ENCODE measurements at places on chromosomes 12 and 14.

GRCh38 chr12:18158774-18159557 lies 69.0 kb upstream of the RERGL start:
- peak; percentile 12 for DNase-seq

GRCh38 chr12:4011597-4011996 lies 138.4 kb upstream of the PARP11 start:
- no peak for DNase-seq

DNA sequence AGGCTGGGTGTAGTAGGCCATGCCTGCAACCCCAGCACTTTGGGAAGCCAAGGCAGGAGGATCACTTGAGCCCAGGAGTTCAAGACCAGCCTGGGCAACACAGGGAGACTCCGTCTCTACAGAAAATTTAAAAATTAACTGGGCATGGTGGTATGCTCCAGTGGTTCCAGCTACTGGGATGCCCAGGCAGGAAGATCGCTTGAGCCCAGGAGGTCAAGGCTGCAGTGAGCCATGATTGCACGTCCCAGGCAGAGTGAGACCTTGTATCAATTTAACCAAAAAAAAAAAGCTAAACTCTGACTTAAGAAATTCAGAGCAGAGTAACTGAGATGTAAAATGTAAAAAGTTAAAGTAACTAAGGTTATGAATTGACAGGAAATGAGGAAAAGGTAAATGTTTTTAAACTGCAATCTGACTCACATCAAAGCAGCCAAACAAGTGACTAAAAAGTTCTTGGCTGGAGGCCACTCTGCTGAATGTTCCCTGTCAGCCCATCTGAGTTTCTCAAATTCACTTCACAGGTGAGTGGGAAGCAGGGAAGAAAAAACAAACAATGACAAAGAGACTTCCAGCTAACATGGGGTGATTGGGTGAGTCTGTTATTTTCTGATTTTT lies 21.3 kb downstream of the PRKD1 start:
- no peak for DNase-seq

- no peak for DNase-seq
Measured at GRCh38 chr12:111197376-111197944, 171.4 kb downstream of the PHETA1 start.

DNA sequence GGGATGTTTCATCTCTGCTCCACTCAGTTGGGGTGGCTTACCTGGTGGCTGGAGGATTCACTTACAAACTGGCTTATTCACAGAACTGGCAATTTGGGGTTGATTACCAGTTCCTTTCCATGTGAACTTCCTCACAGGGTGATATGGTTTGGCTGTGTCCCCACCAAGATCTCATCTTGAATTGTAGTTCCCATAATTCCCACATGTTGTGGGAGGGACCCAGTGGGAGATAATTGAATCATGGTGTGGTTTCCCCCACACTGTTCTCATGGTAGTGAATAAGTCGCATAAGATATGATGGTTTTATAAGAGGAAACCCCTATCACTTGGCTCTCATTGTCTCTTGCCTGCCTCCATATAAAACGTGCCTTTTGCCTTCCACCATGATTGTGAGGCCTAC lies 26.9 kb upstream of the IGF1 start:
- DNase-seq, result no peak

- DNase-seq, result no peak
Measured at GRCh38 chr14:99763527-99764221, 29.5 kb upstream of the EML1 start.

- no peak for DNase-seq
Measured at GRCh38 chr12:69901221-69901905, 76.3 kb downstream of the MYRFL start.

- DNase-seq, result no peak
Measured at GRCh38 chr12:132308853-132309595, 20.4 kb downstream of the GALNT9 start.

DNA sequence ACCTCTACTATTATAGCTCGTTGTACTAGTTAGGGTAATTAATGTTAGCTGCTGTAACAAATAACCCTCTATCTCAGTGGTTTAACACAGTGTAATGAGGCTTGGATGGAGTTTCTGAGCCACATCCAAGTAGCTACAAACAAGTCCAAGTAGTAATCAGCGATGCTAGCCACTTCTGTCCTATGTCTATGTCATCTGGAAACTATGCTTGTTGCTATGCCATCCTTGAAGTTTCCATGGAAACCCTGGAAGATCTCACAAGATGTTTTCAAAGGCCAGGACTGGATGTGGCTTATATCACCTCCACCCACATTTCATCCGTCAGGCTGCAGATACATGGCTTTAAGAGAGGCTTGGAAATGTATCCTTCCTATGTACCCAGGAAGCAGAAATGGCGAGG lies 422.1 kb downstream of the AACS start:
- no peak for DNase-seq

DNA sequence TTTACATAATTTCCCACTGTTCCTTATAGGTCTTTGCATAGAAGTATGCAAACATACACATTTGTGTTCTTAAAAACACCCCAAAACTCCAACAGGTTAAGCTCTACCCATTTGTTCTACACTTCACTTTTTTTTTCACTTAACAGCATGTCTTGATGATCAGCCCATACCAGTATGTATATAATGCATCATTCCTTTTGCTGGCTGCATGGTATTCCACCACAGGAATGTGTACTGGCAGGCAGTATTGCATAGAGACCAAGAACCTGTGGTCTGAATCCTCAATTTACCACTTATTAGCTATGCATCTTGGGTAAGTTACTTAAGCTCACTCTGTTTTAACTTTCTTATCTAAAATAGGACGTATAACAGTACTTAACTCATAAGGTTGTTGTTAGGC lies 65.5 kb downstream of the SAMD4A start:
- DNase-seq, result no peak

GRCh38 chr12:55637467-55637866 lies 775 bp downstream of the OR10P1 start:
- no peak for DNase-seq

GRCh38 chr12:55244309-55244708 lies at the start of gene OR6C74:
Gene OR6C74 (plus strand): TSS chr12:55244609. CDS start chr12:55247288, 2,679 bp downstream.
- no peak for DNase-seq

DNA sequence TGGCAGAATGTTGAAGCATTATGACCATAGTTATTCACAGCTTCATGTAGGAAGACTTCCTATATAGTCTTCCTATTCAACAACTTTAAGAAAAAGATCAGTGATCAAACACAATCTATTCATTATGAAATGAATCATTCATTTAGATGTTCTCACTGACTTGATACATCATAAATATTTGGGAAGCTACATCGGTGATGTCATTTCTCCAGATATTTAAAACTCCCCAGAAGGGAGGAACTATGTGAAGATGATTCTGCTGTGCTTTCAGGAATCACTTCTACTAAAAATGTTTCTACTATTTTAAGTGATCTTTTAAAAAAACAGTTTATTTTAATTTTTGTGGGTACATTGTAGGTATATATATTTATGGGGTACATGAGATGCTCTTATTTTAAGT lies 316.4 kb downstream of the BCAT1 start:
- no peak for DNase-seq

- no peak for DNase-seq
Measured at GRCh38 chr14:42683707-42684106, 1077.0 kb downstream of the LRFN5 start.

GRCh38 chr12:3913278-3913677 lies 40.1 kb upstream of the PARP11 start:
- no peak for DNase-seq

GRCh38 chr14:91103116-91103515 lies 10.8 kb upstream of the DGLUCY start:
- no peak for DNase-seq

DNA sequence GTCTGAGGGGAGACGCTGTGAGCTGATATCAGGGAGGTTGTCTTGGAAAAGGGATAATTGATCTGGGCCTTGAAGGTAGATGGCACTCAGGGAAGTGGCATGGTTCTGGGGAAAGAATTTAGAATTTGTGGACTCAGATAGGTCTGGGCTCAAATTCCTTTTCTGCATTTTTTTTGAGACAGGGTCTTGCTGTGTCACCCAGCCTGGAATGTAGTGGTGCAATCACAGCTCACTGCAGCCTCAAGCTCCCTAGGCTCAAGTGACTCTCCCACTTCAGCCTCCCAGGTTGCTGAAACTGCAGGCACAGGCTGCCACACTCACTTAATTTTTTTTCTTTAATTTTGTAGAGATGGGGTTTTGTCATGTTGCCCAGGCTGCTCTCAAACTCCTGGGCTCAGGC lies 98.1 kb upstream of the NCOR2 start:
- DNase-seq, result no peak

DNA sequence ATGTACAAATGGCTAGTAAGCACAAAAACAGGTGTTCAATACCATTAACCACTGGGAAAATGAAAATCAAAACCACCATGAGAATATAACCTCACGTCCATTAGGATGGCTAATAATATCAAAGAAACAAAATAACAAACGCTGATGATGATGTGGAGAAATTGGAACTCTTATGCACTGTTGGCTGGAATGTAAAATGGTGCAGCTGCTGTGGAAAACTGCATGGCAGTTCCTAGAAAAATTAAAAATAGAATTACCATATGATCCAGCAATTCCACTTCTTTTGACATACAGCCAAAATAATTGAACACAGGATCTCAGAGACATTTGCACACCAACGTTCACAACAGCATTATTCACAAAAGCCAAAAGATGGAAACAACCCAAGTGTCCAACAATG lies 51.5 kb downstream of the TMPRSS12 start:
- no peak for DNase-seq

GRCh38 chr12:120843472-120843871 lies 60.7 kb downstream of the SPPL3 start:
- no peak for DNase-seq

DNA sequence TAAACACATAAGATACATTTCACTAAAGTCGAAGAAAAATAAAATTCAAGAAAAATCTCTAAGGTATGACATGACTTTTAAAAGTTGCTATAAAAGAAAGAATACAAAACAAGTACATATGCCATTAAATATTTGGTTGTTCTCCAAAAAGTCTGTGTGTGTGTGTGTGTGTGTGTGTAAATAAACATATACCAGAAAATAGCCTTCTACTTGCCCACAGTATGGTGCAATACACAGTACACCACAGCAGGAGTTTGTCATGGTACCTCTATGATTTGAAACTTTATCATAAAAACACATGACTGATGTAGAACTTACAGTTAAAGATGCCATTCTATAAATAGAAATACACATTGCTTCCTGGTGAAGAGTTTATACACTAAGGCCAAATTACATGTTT lies 692.7 kb upstream of the MGAT4C start:
- no peak for DNase-seq

GRCh38 chr12:59936534-59936933 lies 340.7 kb downstream of the SLC16A7 start:
- no peak for DNase-seq

- DNase-seq, result no peak
Measured at GRCh38 chr14:99945732-99946651, 119.2 kb upstream of the EVL start.

GRCh38 chr14:58805057-58805456 lies 167.3 kb downstream of the DACT1 start:
- no peak for DNase-seq

DNA sequence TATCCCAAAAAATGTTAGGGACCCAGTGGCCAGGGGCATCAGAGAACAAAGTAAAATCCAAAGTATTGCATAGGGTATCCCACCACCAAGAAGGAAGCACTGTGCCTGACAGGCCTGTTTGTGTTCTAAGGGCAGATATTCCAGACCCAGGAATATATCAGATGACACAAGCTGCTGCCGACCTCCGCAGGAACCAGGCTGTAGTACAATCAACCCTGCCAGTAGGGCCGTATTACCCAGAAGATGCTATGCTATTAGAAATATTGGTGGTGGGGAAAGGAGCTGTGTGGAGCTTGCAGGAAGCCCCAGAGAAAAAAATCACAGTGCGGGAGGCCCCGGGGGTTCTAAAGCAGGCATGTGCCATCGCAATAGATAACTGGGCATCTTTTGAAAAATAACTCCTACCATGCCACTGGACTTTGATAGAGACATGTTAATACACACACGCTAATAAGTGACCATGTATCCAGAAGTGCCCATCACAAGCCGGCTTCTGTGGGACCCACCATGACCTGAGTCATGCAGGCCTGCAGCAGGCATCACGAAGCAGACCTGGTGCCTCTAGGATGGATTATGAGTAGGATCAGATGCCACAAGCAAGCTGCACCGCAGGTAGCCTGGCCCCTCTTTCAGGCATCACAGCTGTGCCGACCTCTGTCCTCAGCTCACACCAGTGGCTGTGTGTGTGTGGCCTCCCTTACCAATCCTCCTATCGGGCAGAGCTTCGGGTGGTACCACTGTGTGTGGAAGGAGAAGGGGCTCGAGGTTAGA lies 242.7 kb downstream of the BCL11B start:
- no peak for DNase-seq

- DNase-seq, result no peak
Measured at GRCh38 chr12:88327276-88327675, 185.2 kb downstream of the TMTC3 start.

DNA sequence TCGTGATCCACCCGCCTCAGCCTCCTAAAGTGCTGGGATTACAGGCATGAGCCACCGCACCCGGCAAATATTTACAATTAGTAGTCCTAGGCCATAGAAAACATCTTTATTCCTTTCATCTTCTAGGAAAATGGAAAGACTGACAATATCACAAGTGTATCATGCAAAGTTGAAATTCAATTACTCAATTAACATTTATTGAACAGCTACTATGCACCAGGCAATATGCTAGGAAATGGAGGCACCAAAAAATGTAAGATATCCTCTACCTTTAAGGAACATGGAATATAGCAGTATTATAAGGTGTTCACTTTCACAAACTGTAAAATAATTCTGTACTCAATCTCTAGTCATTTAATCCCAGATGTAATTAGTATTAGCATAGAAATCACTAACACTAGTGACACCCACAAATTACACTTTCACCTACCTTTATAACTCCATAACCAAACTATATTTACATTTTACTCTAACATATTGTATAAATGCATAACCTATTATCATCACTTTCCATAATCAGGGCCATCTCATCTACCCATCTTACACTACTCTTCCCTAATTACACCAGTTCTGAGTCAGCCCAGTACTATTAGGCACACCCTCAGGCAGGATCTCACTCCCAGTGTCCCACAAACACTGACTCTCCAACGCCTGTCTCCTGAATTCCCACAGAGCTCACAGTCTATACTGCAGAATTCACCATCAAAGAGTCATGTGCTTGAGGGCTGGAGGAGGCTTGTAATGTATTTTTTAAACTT lies 10.4 kb downstream of the CORO1C start:
- no peak for DNase-seq

GRCh38 chr12:132322206-132323132 lies 6.9 kb downstream of the GALNT9 start:
- no peak for DNase-seq

- no peak for DNase-seq
Measured at GRCh38 chr14:77231721-77232120, 39.3 kb downstream of the NGB start.

GRCh38 chr14:79583738-79584408 lies 627.4 kb downstream of the DIO2 start:
- no peak for DNase-seq

All from activated T-cell treated with anti-CD3 and anti-CD28 coated beads for 24 hours (primary cell).